ENCODE measurements at places on chromosomes 3 and 15.

- no peak for DNase-seq
Observed at GRCh38 chr3:69647081-69647480, 92.2 kb upstream of the MITF start.

DNA sequence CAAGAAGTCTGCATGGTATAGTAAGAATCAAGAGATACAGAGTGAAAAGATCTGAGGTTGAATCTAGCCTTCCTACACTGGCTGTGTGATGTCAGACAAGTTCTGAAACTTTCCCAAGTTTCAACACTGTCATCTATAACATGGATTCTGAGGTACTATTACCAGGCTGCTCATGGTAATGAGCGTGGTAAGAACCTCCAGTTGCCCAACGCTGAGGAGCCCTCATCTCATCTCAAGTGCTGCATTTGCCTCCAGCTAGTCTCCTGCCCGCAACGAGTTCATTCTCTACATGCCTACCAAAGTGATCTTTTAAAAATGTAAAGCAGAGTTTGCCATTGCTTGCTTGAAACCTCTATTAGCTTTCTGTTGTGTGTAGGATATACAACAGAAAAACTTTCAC, 168.1 kb downstream of the NEK11 start:
- DNase-seq = no peak

GRCh38 chr15:73700041-73700842, 16.1 kb downstream of the CD276 start:
- peak; percentile 82 for DNase-seq

DNA sequence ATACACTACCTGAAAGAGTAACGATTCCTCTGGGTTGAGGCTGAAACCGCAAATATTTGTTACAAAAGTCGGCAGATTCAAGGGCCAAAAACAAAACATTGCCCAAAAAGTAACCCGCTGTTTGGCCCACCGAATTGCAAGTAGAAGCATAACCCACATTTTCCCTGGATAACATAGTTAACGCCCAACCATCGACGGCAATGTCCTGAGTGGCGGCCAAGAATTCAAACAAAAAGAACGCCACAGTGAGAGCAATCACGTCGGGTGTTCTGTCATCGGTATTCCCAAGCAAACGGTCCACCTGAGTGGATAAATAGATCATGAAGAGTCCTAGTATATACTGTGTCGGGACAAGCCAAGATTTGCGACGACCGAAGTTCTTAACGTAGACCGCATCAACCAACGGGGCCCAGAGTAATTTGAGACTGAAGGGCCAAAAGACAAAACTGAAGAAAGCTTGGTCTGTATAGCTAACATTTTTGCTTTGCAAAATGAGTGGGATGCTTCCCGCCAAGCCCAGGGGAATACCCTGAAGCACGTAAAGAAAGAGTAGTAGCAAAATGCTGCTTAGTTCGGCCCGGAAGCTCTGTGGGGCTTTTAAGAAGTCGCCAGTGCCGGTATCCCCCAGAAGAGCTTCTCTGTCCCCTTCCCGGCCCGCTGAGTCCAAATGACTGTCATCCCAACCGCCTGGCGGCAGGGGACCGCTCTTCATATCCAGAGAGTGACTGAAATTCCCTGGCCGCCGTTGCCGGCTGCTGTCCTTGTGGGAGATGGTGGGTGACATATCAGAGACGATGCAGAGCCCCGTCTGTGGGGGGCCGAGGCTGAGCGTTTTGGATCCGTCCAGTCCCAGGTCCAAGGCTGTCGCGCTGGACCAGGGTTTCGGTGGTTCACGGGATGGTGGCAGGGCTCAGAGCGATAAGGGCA, 750 bp downstream of the SLC33A1 start:
- DNase-seq = no peak

GRCh38 chr3:124383051-124383450, 347.2 kb upstream of the UMPS start:
- no peak for DNase-seq

GRCh38 chr3:48930590-48930989, 11.9 kb downstream of the ARIH2 start:
- DNase-seq = no peak
